ENCODE measurements at places on chromosomes 2 and 18. TPM values are rescaled to one million over a fixed set of nuclear protein-coding genes. Genes with fewer than 3 reads are reported as not detected.

The MYO5B gene
- total RNA-seq: 0.97 TPM

The MAPRE2 gene
- total RNA-seq: 30.3 TPM

The ALPP gene
- not detected for total RNA-seq

The MAPK4 gene
- 0.28 TPM for total RNA-seq

The GCKR gene
- not detected for total RNA-seq

The POU3F3 gene
- total RNA-seq: 7.7 TPM

The SLC11A1 gene
- total RNA-seq: 0.10 TPM

The TMEM178A gene
- total RNA-seq: 1.4 TPM

The KCNJ3 gene
- 0.51 TPM for total RNA-seq

The FRZB gene
- 13.8 TPM for total RNA-seq
